Brain microvascular endothelial cell (primary cell): ENCODE measurements at places on chromosomes 1 and 21.

DNA sequence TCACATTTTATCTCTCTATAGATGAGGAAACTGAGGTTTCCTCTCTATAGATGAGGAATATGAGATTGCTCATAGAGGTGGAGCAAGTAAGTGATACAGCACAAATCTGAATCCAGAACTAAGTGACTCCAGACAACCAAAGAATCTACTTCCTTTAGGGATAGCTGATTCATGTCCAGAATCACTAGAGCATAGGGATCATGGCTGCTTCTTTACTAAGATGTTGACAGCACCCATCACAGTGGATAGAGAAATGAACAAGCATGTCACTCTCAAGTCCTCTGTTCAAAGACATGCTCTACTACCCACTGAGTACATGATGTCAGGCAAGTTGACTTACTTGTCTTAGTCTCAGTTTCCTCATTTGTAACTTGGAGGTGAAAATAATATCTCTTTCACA is 116.1 kb upstream of the SPATA6 start:
- DNase-seq, result no peak

DNA sequence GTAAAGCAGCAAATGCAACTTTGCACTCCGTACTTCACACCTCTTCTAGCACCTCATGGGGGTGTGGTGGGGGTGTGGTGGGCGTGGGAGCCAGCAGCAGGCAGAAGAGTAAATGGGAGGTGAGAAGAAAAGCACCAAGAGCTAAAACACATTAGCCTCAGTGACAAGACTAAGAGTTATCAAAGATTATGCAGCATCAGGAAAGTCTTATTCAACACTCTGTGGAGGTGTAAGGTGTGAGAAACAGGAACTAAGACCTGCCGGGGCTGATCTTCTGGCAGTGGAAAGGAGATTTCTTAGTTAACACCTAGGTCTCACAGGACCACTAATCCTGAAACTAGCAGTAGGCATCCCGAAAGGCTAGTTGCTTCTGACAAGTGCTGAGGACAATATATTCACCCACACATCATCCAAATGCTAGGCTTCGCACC is 9.9 kb downstream of the TGFBR3 start:
- no peak for DNase-seq

DNA sequence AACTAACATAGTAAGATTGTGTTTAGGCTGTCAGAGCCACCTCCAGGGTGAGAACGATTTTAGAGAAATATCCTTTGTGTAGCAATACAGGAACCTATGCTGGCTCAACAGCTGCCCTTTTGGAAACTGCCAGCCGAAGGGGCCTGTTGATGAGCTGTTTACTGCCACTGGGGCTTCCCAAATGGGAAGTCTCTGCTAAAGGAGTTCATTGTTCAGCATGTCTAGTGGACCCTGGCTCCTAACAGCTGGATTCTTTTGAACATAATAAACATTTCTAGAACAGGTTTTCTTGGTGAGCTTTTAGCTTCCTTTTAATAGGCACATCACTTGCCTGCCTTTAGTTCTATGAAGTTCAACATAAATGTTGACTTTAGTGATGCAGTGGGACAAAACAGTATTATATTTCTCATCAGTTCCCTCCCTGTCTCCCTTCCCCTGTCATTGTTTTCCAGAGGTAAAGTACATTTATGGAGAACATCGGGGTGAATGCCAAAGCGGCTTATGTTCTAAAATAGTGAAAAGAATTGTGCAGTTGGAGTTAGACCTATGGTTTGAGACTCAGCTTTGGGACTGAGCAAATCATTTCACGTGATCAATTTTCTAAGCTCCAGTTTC is 57.4 kb downstream of the UCK2 start:
- no peak for DNase-seq

DNA sequence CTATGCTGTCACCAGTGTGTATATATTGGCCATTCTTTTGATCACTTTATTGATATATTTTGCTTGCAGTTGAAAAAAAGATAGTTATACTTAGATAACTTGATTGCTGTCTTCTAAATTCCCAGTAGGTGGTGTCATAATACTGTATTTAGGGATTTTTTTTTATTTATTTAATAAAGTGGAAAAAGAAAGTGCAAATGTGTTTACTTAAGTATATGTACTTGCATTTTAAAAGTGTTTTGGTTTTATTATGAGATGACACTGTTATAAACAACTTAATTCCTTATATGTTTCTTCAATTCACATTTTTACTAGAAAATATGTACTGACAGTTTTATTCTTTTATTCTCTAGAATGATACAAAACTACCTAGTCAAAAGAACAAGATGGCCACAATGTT is 164.8 kb downstream of the USP25 start:
- no peak for DNase-seq

GRCh38 chr1:109047339-109047738 is 5.4 kb upstream of the WDR47 start:
- no peak for DNase-seq

DNA sequence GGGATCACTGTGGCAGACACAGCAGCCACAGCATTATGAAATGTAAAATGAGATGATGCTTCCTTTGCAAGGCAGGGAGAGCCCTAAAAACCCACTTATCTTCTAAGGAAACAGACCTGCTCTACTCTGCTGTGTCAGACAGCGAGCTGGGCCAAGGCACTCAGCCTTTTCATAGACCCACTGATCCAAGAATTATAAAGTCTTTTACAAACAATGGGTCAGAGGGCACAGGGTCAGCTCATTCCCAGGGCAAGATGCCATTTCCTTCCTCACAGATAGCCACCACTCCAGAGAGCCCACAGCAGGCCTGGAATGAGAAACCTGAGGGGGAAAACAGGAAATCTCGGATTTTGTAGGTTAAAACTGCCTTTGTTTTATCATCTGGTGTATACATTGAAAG is 42.9 kb downstream of the CASQ2 start:
- DNase-seq, result no peak

DNA sequence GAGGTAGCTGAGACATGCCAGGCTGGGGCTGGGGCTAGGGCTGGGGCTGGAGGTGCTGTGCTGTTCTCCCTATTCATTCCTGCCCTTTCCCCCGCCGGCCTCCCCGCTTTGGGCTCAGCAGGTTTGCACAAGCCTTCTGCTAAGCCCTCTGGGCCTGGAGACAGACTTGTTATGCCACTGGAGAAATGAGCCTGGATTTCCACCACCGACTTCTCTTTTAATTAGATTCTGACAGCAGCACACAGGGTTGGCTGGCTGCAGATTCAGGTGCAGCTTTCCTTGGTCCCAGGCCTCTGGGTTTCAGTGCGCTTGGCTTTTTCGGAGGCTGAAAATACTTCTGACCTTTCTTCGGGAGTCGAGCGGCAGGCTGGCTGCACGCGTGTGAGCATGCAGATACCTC is 71.5 kb upstream of the ACTL8 start:
- no peak for DNase-seq

DNA sequence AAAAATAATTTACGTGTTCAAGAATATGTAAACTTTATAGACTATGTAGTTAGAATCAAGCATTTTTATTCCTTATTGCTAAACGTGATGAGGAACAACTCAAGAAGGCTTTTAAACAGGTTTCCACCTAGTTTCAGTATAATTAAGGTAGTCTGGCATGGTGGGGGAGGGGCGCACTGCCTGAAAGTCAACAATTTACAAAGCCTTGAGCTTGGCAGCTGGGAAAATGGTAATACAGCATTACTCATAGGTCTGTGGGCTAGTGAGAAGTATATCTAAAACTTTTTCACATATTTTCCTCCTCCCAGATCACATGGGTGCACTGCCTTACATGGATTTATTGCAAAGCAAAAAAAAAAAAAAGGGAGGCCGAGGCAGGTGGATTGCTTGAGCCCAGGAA is 75.2 kb downstream of the EVI5 start:
- peak; percentile 73 for DNase-seq

DNA sequence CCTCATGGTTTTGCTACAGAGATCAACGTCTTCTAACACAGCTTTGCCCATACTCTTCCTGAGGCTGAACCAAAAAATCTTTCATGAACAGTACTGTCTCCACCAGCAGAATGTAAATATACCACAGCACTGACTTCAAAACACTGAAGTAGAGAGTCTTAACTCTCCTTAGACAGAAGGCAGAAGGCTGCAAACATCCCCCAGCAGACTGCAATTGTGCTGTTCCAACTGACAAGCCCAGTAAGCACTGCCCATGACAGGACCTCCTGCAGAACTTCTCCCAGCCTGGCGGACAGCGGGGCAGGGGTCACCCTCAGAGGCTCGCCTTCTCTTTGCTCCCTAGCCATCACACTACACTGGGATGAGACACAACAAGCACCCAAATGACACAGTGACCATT is 218.7 kb downstream of the RERE start:
- no peak for DNase-seq

DNA sequence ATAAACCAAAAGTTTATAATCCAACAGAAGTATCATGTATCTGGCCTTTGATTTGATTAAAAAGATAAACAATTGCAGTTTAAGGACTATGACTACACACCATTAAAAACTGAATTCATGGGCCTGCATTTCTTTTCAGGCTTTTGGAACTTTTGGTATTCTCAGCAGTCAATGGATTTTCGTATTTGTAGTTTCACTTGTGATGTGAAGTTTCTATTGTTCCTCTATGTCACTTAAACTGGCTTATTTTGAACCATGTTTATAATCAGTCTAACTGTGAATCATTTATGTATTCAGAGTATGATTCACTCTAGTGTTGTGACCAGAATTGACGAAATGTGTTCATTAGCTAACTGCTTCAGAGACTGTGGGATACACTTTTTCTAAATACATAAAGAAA is 132.9 kb downstream of the COQ8A start:
- DNase-seq, result no peak

GRCh38 chr1:22582661-22583635 is 19.7 kb downstream of the EPHA8 start:
- DNase-seq, result no peak

GRCh38 chr1:221148660-221149059 is 269.4 kb downstream of the HLX start:
- DNase-seq, result no peak

- DNase-seq, result no peak
Observed at GRCh38 chr1:234955107-234955731, 173.4 kb downstream of the TOMM20 start.

DNA sequence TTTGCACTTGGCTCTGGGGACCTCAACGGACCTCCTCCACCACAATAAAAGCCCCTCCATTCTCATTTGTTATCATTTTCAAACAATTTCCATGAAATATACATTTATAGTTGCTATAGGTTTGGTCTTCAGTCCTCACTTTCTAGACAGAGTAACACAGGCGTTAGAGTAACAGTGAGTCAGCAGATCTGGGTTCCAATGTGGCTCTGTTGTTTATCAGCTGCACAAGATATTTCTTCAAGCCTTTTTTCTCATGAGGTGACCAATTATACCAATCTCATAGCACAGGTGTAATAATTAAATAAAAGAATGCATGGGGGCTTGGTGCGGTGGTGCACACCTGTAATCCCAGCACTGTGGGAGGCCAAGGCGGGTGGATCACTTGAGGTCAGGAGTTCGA is 32.8 kb upstream of the PSMB2 start:
- DNase-seq, result no peak

GRCh38 chr1:73029571-73029970 is 747.2 kb upstream of the NEGR1 start:
- no peak for DNase-seq

DNA sequence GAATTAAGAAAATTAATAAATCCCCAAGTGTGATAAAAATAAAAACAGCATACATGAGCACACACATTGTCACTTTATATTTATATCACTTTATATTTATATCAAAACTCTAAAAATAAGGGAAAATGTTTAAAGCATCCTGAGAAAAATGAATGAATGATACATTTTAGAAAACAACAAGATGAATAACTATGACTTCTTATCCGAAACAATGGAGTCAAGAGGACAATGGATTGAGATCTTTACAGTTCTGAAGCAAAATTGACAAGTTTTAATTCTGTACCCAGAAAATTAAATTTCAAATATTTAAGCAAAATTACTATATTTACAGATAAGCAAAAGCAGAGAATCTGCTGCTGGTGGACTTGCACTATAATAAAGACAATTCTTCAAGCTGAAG is 512.6 kb downstream of the MRPL39 start:
- no peak for DNase-seq

GRCh38 chr21:40461008-40461407 is 385.9 kb downstream of the DSCAM start:
- no peak for DNase-seq

DNA sequence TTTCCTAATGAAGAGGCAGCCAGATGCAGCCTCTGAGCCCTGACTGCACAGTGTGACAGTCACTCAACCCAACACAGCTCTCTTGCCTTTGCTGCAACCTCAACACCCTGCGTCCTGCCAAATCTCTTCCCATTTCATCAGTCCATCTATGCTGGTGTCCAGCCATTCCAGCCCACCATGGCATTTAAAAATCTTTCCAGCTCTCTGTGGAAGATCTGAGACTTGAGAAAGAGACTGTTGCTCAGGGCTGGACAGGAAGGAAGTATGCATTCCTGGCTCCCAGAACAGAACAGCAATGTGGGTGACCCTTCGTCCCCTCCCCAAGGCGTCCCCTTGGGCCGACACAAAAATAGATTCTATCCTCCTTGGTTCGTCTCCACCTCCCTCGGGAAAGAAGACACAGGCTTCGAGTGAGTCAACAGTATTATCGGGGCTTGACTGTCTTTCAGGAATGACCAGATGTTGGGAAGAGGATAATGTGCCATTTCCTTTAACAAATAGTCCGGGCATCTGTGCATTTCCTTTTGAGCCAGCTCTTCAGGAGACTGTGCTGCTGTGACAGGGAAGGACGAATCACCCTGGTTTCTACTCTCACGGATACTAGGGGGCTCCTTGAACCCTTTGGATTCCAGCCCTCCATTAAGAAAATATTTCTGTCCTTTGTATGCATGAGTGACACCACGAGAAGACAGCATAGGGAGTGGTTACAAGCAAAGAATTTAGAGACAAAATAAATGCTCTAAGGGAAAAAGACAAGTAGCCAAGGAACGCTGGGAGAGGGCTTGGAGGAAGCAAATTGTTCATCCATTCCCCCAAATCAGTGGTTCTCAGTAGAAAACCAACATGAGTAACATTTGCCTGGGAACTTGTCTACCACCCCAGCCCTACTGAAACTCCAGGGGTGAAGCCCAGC is 111.4 kb upstream of the CDC42BPA start:
- DNase-seq, result peak; percentile 47

DNA sequence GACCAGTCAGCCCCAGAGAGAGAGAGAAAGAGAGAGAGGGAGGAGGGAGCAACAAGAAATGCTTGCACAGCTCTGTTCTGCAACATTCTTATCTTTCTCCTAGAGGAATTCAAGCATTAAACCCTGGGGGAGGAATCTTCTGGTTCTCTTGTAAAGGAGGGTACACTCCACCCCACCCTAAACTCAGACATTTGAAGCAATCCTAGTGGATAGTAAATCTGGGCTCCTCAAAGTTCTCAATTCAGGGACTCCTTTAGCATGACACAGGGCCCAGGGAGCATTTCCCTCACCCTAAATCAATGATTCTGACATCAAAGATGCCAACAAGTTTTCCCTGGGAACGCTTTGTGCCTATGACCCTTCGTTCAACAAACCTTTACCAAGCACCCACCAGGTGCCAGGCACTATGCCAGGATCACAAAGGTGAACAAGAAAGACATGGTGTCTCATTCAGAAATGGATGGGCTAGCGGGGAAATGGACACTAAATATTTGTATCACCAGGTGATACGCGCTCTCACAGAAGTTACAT is 11.9 kb upstream of the CAPN2 start:
- no peak for DNase-seq

- no peak for DNase-seq
Observed at GRCh38 chr1:176878750-176879536, 285.6 kb downstream of the ASTN1 start.
